ENCODE measurements at places on chromosomes 5 and 9.
A peak's percentile ranks its signal among the peaks of the same experiment; 100 is the strongest.

- no peak for DNase-seq
These were observed 101.8 kb downstream of the TTLL11 start for GRCh38 chr9:121991307-121991661.

DNA sequence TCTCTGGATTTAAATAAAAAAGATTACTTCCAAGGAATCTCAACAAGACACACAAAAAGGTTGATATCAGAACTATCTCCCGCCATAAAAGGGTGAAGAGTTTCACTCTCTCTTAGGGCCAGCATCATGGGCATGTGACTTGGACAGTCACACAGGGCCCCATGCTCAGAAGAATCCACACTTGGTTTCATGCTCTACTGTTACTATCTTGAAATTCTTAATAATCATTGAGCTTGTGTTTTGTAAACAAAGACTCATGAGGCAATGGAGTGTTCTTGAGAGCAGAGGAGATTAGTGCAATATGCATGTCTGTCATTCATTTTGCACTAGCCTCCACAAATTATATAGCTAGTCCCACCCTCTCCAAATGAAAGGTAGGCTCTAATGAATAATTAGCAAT lies 58.4 kb downstream of the HMHB1 start:
- DNase-seq: no peak

DNA sequence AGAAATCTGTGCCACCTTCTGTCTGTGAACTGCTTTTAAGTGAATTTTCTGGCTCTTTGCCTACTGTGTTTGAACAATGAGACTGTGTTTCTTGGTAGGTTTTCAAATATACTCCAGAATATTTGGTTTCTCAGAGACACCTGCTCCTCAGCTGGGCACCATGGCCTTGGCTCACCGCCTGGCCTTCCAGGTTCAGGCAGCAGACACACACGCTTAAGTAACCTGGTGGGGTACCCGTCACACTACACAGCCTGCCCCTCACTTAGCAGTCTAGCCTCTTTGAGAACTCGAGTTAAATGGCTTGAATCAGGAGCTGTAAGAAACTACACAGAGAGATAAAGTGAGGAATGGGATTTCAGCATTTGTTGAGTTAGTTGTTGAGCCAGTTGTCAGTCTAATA lies 530.5 kb downstream of the MTRR start:
- no peak for DNase-seq

GRCh38 chr9:99590840-99591239 lies 230.8 kb upstream of the NR4A3 start:
- no peak for DNase-seq

GRCh38 chr9:20349568-20349967 lies 272.7 kb downstream of the MLLT3 start:
- DNase-seq: no peak

GRCh38 chr9:124012368-124013301 lies 1.1 kb downstream of the LHX2 start:
- no peak for DNase-seq

DNA sequence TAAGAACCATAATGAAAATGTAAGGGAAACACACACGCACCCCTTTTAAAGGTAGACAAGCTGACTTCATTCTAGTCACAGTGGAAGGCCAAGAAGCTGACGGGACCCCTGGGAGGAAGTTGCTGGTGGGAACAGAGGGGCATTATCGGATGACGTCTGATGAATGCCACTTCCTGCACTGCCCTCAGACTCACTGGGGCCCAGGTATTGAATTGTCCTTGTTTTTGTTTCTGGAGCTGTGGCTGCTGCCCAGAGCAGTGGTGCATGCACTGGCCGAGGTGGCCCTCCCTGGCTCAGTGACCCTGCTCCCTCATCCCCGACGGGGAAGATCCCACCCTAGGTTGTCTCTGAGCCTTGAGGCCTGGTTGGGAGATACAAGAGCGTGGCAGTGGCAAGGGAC lies 15.3 kb upstream of the RPL26L1 start:
- no peak for DNase-seq

DNA sequence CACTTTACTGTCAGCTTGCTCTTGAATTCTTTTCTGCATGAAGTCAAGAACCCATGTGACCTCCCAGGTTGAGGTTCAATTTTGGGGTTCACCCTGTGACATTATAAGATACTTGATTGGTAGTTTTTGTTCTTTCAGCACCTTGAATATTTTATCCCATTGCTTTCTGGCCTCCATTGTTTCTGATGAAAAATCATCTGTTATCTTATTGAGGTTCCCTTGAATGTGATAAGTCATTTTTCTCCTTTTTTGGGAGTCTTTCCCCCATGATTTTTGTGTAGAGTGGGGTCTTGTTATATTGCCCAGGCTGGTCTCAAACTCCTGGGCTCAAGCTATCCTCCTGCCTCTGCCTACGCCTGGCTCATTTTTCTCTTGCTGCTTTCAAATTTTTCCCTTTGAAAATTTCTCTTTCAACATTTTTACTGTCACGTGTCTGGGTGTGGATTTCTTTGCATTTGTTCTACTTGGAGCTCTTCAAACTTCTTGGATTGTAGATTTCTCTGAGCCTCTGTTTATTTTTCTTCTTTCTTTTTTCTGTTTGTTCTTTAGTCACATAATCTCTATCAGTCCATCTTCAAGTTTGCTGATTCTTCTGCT lies 20.8 kb upstream of the SLC44A1 start:
- no peak for DNase-seq

- DNase-seq: no peak
These were observed 9.4 kb downstream of the CD180 start for GRCh38 chr5:67187006-67187715.

GRCh38 chr5:83846624-83847350 lies 126.1 kb upstream of the HAPLN1 start:
- no peak for DNase-seq

DNA sequence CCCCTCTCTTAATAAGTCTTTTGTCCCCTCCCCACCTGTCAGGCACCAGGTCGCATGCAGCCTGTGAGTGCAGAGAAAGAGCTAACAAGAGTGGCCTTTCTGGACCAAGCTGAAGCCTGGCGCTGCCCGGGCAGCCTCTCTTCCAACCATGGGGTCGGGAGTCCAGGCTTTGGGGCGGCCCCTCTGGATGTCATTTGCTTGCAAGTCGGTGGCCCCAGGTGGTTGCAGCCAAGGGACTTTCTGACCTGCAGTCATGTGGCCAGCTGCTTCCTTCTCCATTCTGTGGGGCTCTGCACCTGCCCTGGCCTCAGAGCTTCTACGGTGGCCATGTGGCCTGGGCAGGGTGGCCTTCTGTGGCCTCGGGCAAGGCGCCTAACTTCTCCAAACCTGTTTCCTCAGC lies 159.7 kb downstream of the DAB2IP start:
- DNase-seq: no peak

DNA sequence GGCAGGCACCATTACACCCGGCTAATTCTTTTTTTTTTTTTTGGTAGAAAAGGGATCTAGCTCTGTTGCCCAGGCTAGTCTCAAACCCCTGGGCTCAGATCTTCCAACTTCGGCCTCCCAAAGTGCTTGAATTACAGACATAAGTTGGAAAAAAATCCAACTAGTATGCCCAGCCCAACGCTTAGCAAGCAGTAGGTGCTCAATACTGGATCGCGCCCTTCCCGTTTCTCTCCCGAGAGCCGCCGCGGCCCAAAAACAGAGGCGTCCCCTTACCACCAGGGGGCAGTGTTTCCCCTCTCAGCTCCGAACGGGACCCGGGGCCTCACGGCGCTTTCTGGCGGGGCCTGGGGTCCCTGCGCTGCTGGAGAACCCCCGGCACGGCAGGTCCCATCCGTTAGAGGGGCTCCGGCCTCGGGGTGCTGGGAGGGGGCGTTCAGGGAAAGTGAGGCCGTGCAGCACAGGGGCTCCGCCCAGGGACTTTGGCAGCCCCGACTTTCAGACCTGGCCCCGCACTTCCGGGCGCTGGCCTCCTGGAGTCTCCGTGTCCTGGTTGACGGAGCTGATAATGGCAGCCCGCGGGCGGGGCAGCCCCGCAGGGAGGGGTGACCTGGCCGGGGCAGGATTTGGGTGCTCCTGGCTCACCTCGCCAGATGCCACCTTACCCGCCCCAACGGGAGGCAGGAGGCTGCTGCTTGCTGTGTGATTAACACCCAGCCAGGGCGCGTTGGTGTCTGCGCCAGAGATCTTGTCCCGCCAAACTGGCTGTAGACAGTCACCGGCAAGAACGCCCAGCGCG lies 15.2 kb downstream of the PTGES start:
- peak; percentile 63 for DNase-seq

DNA sequence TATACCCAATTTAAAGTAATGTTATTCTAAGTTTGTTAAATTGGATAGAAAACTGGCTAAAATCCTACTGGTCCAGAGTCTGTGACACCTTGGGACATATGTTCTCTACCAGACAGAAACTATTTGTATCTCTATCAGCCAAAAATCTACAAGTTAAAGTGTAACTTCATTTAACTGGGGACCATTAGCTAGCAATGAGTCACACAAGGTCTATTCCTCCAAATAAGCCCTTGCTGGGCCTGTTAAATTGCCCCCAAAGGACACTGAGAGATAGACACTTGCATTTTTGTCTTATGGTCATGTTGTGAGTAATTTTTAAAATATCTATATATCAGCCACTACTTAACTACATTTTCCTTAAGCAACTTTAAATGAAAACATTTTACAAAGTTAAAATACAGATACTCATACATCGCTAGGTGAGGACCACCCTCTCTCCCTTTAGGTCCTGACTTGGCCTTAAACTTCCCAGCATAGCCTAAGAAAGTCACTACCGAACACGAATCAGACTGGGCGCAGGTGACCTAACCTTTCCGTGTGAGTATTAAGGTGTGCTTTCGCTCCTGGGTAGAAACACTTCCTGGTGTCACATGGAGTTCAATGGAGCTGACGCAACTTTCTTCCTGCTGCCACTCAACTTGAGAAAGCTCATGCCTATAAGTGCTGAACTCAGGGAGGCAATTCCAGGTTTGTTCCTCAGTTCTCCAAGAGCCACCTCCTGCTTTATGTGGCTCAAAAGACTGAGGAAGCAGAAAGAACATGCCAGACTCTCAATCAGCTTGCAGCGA lies 249.1 kb downstream of the DIRAS2 start:
- no peak for DNase-seq

- DNase-seq: no peak
These were observed 137.5 kb downstream of the BAAT start for GRCh38 chr9:101247297-101247696.

GRCh38 chr5:37838152-37838932 lies 1.5 kb downstream of the GDNF start:
- DNase-seq: no peak

GRCh38 chr5:124668353-124669299 lies 77.8 kb downstream of the ZNF608 start:
- no peak for DNase-seq

GRCh38 chr5:112914584-112914983 lies 7.4 kb downstream of the REEP5 start:
- DNase-seq: no peak

DNA sequence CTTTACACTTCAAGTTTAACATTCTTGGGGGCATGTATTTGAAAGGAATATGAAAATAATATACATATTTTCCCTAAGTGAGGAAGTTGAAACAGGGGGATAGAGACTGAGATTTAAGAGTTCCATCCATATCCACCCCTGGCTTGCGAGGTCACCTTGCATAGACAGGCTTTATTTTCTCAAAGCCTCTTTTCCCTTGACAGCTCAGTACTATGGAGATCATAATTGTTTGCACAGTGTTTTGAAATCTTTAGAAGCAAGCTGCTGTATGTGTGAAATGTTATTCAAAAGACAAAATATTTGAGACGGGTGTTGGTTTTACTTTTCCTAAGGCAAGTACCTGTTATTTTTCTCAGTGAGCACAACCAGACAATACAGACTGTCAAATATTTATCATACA lies 163.1 kb downstream of the LRRC70 start:
- no peak for DNase-seq

- DNase-seq: no peak
These were observed 289.6 kb downstream of the GLIS3 start for GRCh38 chr9:4010309-4010708.

- DNase-seq: no peak
These were observed 531.6 kb upstream of the CLINT1 start for GRCh38 chr5:158390577-158390976.

GRCh38 chr9:94922691-94923107 lies 196.2 kb downstream of the AOPEP start:
- DNase-seq: no peak

- DNase-seq: no peak
These were observed 2.6 kb upstream of the SVEP1 start for GRCh38 chr9:110582156-110582555.

Data from stimulated activated CD8-positive, alpha-beta memory T cell treated with anti-CD3 and anti-CD28 coated beads, Interleukin-15, amount 100 ng/mL, for 48 hours (primary cell).